Activated T-helper 1 cell treated with anti-CD3 and anti-CD28 coated beads, Interleukin-2, amount 50 U/mL, for 16 hours (primary cell): ENCODE measurements at places on chromosomes 13 and 19.

GRCh38 chr13:108056278-108056677, 159.1 kb downstream of the LIG4 start:
- no peak for DNase-seq

- no peak for DNase-seq
Observed at GRCh38 chr13:73248711-73249580, 190.1 kb downstream of the KLF5 start.

GRCh38 chr19:3513229-3514140, 7.4 kb downstream of the FZR1 start:
- DNase-seq = no peak

DNA sequence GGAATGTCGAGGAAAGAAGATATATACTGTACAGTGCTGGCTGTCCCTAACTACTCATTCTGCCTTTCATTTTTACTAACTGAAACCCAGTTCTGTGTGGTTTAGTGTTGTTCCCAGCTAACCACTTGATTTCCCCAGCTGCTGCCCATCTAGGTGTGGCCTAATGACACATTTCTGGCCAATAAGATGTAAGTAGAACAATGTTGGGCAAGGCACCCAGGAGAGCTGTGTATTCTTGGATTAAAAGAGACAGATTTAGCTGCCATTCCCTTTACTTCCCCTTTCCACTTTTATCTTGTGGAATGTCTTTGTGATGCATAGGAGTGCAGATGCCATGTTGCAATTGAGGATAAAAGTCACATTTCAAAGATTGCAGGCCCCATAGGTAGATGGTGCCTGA, 28.3 kb upstream of the PCDH9 start:
- DNase-seq = no peak

GRCh38 chr19:40413291-40413845, at the start of gene PRX:
Gene PRX (minus strand): TSS chr19:40413378. CDS start chr19:40407932, 5,446 bp downstream.
- no peak for DNase-seq

- no peak for DNase-seq
Observed at GRCh38 chr19:5627395-5627904, 4.6 kb downstream of the SAFB start.

DNA sequence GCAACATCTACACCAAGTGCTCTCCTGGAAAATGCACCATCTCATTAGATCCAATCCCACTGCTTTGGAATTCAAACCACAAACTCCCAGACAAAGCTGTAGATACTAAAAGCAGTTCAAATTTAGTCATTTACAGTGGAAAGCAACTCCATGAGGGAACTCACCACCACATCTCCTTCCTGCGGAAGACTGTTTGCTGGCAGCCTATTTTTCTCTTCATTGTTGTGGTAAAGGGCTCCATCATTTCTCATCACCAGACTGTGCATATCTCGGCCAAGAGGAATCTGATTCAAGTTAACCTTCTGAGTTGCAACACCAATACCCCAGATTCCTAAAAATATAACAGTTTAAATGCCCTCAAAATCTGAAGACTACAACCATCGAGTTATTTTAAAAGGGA, 8.4 kb downstream of the SPRYD7 start:
- no peak for DNase-seq

- DNase-seq = no peak
Observed at GRCh38 chr13:96011291-96011872, 41.8 kb downstream of the UGGT2 start.

DNA sequence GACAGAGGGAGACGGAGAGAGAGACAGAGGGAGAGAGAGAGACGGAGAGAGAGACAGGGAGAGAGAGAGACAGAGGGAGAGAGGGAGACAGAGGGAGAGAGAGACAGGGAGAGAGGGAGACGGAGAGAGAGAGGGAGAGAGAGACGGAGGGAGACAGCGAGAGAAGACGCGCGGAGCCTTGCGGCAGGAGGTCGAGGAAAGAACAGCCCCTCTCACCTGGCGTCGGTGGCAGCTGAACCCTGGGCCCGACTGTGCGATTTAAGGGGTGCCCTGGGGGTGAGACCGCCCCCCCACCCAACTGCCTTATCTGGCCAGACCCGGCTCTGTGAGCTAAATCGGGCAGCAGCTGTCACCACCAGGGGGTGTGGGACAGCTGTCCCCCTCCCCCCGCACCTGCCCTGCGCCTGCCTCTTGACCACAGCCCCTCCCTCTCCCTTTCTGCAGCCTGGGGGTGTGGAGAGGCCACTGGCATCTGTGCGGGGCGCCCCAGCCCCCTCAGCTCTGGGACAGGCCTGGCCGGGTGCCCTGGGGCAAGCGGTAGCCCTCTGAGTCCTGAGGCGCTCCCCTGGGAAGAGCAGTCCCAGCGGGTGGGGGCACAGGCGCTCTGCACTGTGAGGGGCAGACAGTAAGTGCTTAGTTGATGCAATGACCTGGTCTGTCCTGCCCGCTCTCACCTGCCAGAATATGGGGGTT, 10.8 kb downstream of the JOSD2 start:
- no peak for DNase-seq

GRCh38 chr19:2455851-2456570, 748 bp downstream of the LMNB2 start:
- DNase-seq = no peak

GRCh38 chr13:20492641-20493040, 33.0 kb downstream of the CRYL1 start:
- DNase-seq = no peak
